ENCODE measurements at places on chromosomes 7 and 10.

GRCh38 chr10:20662742-20663141, 234.4 kb downstream of the NEBL start:
- DNase-seq = no peak

- DNase-seq = no peak
Observed at GRCh38 chr7:41886901-41887311, 184.0 kb upstream of the INHBA start.

- no peak for DNase-seq
Observed at GRCh38 chr7:139630643-139631519, 107.4 kb downstream of the CLEC2L start.

GRCh38 chr10:131456411-131456810, 144.9 kb upstream of the TCERG1L start:
- DNase-seq = no peak

GRCh38 chr10:68559251-68559650, 886 bp upstream of the TET1 start:
- DNase-seq = no peak

DNA sequence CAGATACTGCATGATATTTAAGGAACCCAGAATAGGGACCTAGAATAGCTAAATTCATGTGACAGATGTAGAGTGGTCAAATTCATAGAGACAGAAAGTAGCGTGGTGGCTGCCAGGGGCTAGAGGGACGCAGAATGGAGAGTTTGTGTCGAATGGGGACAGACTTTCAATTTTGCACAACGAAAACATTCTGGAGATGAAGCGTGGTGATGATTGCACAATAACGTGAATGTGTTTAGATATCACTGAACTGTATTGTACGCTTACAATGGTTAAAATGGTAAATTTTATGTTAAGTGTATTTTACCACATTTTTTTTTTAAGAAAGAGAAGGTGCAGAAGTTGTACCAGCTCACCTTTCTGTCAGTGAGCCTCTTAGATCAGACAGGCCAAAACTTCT, 137.8 kb upstream of the TNS3 start:
- DNase-seq = no peak

DNA sequence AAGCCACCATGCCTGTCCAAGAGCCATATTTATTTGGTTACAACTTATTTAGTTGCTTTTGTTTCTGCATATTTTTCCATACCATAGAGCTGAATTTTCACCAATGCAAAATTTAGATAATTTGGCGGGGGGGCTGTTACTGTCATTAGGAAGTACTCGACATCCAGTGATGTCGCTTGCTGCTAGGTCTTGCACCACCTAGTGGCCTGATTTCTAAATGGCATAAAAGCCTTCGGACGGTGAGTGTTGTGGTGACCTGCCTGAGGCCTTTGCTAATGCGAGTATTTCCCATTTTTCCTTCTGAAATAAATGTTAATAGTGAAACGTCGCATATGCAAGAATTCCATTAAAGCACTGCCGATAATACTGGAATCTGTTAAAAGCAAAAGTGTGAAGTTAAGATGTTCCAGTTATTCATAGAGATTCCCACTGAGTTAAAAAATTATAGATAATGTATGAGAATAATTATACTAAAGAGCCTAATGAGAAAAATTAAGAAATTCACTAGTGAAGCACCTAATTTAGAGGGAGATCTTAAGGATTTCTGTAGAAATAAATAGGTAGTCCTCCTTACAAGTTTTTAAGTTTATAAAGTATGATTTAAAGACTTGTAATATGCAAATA, 86.1 kb upstream of the DNAJB6 start:
- DNase-seq = peak; percentile 70

Measured in RKO (cell line).